ENCODE measurements at places on chromosomes 4 and X.
A peak's percentile ranks its signal among the peaks of the same experiment; 100 is the strongest.

- no peak for DNase-seq
These were observed 110.8 kb downstream of the SPRY1 start for GRCh38 chr4:123507376-123507775.

GRCh38 chrX:100413229-100413628, 3.2 kb upstream of the PCDH19 start:
- peak; percentile 16 for DNase-seq

- DNase-seq: no peak
These were observed 195.2 kb downstream of the KDR start for GRCh38 chr4:54930226-54930625.

GRCh38 chrX:56764153-56764974, 35.3 kb downstream of the NBDY start:
- peak; percentile 83 for DNase-seq

- no peak for DNase-seq
These were observed 510.1 kb upstream of the AADAT start for GRCh38 chr4:170599894-170600293.

- DNase-seq: no peak
These were observed 21.2 kb upstream of the PDK3 start for GRCh38 chrX:24443918-24444317.

- DNase-seq: no peak
These were observed 42.9 kb upstream of the CYP4V2 start for GRCh38 chr4:186148336-186148975.

- DNase-seq: peak; percentile 55
These were observed 18.8 kb downstream of the SPACA5 start for GRCh38 chrX:48025561-48025960.

GRCh38 chrX:50877310-50877709, 33.2 kb upstream of the BMP15 start:
- no peak for DNase-seq

GRCh38 chrX:50671661-50672060, 142.3 kb downstream of the SHROOM4 start:
- DNase-seq: no peak

- DNase-seq: no peak
These were observed 77.6 kb downstream of the RASL11B start for GRCh38 chr4:52939739-52940138.

- DNase-seq: no peak
These were observed 175.9 kb downstream of the SLC39A8 start for GRCh38 chr4:102169345-102169744.

DNA sequence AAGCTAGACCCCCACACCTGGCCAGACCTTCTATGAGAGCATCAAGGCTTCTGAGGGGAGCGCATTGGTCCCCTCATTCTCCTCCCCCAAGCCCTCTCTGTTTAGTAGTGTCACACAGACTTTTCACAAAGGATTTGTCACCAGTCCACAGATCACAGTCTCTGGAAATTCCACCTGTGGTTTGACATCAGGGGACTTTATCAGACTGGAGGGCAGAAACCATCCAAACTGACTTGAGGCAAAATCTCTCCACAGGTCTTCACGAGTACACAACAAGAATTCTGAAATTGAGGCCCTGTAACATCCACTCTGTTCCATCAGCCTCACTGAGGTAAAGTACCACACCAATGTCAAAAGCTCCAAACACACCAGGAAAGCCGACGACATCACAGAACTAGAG, 112.5 kb downstream of the SH3KBP1 start:
- DNase-seq: peak; percentile 46

DNA sequence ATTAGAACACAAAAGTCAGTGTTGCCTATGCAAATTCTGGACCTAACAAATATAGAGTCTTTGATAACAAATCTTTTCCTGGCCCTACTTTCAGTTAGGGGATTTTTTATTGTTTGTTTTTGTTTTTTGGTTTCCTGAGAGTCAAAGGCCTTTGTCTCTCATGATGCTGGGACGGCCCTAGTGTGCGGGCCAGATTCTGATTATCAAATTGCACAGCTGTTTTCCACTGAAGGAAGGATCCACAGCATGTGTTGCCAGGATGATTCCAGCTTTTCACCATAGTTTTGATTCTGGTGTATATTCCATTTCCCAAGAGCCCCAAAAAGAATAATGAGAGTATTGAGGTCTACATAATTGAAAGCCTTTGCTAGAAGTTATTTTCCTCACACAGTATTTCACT, 248.2 kb downstream of the CAMK2D start:
- no peak for DNase-seq

GRCh38 chr4:53557669-53558064, 33.6 kb downstream of the LNX1 start:
- DNase-seq: no peak

- DNase-seq: no peak
These were observed 422.8 kb upstream of the PABPC4L start for GRCh38 chr4:134624365-134624764.

DNA sequence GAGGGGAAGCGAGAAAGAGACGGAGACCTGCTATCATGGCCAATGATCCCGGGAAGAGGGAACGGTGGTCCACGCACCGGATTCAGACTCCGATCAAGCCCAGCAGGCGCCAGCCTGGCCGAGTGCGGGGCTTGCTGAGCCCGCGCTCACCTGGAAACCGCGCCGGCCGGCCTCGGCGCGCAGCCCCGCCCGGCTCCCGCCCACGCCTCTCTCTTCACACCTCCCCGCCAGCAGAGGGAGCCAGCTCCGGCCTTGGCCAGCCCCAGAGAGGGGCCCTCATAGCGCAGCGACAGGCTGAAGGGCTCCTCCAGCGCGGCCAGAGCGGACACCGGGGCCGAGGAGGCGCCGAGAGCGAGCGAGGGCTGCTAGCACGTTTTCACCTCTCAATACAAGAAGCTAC, 36.8 kb upstream of the SPANXN2 start:
- DNase-seq: no peak

DNA sequence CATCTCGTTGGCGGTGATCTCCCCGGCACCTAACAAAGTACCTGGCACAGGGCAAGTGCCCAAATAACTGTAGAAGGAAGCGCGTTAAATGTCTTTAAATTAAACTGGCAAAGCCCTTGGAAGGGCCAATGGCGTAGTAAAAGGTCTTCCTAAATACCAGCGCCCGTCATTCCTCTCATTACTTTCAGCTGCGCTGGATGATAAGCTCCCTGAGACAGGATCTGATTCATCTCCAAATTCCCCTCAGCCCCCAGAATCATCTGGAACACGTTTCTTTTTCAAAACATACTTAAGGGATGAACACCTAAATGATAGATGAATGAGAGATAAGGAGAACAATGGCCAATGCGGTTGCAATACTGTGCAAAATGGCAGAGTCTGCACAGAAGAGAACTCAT, 95.1 kb downstream of the AFAP1 start:
- DNase-seq: no peak

DNA sequence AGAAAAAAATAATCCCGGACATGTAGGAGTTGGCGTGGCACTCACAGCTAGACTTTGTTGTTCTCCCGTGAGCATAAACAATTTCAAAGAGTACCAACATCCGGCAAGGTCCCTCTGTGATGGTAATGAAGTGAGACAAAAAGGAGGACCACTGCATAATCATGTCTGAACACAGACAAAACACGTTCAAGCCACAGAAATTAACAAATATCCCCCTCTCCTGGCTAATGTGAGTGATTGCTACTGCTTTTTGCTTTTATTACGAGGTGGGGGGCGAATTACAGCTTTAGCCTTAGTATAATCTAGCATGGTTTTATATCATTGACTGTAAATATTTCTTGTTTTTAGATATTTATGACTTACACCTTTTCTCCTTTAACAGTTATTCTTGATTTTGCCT, 118.5 kb downstream of the PLS3 start:
- no peak for DNase-seq

DNA sequence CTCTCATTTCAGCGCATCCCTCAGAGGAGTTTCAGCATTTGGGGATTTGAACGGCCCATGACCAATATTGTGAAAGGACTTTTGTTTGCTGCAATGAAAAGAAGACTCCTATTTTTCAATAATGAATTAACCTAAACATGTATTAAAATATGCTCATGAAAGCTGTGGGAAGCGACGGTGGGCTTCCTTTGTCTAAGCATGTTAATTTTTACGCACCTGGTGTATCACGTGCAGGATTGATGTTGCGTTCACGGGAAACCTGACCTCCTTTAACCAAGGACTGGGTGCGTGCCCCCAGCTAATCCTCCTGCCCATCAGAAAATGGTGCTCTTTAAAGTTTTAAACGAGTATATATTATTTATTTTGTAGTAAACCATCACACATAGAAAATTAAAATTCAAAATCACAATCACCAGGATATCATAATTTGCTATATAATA, 590 bp upstream of the CCDC110 start:
- no peak for DNase-seq

GRCh38 chrX:46912603-46913491, 626 bp downstream of the JADE3 start:
- no peak for DNase-seq

- no peak for DNase-seq
These were observed 63.2 kb downstream of the QDPR start for GRCh38 chr4:17448689-17449088.

- no peak for DNase-seq
These were observed 107.8 kb upstream of the TMEM47 start for GRCh38 chrX:34764852-34765361.

GRCh38 chr4:154740462-154740861, 3.3 kb upstream of the LRAT start:
- DNase-seq: no peak

DNA sequence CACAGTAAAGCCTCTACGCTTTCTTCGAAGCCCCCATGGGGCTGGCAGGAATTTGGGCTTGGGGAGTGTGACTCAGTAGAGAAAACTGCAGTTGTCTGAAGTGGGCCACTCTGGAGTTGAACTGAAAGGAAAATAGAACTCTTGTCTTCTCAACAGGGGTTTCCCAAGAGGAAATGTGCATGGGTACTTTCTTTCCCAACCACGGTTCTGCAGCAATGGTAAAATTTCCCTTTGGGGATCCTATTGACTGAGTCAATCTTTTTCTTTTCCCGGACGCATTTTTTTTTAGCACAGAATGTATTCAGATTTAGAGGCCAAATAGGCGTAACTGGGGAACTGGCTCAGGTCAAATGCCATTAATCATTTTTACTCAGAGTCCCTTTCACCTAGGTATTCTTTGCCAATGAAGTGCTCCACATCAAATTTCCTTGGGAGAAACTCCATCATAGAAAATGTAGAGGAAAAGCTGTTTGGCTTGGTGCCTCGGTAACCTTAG, 269.3 kb downstream of the STIM2 start:
- no peak for DNase-seq

DNA sequence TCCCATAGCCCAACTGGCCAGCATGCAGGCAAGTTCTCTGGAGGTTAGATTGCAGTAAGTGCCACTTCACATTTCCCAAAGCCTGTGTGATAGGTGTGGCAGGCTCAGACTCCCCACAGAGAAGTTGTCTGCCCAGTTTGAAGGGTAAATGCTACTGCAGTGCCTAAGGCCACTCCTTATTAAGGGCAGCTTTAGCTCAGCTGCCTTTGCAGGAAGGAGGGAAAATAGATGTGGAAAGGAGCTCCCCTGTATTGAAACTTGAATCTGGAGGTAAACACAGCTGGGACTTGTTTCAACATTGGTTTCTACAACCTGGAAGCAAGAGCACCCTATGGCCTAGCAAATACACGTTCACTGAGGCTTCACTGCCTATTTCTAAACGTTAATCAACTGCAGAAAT, 22.4 kb downstream of the NEXMIF start:
- no peak for DNase-seq

DNA sequence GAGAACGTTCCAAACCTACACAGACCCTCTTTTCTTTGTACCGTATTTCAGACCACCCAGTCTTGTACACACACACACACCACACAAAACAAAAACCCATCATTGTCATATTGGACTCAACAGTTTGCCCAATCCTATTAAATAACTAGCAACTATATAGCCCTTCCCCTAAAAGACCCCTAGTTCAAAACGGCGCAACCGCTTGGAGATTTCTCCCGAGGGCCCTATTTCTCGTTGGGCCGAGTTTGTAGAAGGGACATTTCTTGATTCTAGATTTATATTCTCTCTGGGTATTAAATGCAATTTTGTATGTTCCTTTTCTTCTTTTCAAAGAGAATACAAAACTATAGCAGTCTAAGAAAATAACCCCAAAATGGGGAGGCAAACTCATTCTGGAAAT, 547 bp upstream of the PDGFRA start:
- DNase-seq: no peak

GRCh38 chrX:68365341-68365740, 68.0 kb downstream of the OPHN1 start:
- no peak for DNase-seq

GRCh38 chr4:123462007-123462406, 65.4 kb downstream of the SPRY1 start:
- no peak for DNase-seq

- no peak for DNase-seq
These were observed 5.4 kb upstream of the SORBS2 start for GRCh38 chr4:185817403-185817818.

GRCh38 chrX:11244636-11245035, 48.6 kb upstream of the AMELX start:
- no peak for DNase-seq

GRCh38 chrX:148185631-148186030, 204.5 kb downstream of the FMR1NB start:
- no peak for DNase-seq

- no peak for DNase-seq
These were observed 727.6 kb downstream of the TRAM1L1 start for GRCh38 chr4:116357758-116358157.

- DNase-seq: no peak
These were observed 220.4 kb upstream of the AGTR2 start for GRCh38 chrX:115949900-115950822.

- no peak for DNase-seq
These were observed 49.5 kb downstream of the CD99L2 start for GRCh38 chrX:150848914-150849365.

DNA sequence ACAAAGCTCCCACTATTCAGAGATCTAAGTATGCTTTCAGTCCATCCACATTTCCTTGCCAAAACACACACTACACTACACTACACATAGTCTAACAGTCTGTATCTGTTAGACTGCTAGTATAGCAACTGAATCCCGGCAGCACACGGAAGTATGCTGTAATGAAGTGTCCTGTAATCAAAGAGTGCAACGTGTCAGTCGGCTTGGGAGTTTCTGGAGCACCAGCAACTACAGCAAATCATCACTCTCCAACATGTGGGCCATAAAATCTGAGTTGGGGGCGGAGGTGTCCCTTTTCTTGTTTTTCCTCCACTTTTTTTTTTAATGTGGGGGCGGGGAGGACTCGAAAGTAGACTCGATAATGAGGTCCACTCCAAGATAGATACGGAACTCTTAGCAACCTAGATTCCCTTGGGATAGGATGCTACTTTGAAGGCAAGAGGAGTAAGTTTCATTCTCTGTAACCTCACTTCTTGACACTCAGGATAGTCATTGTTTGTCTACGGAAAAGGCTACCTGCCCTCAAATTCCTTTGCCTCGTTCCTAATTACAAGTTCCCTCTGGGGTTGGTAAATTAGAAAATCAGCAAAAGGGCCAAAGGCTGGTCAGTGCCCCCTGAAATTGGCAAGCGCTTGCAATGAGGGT, 722 bp downstream of the SLC10A7 start:
- DNase-seq: peak; percentile 28

DNA sequence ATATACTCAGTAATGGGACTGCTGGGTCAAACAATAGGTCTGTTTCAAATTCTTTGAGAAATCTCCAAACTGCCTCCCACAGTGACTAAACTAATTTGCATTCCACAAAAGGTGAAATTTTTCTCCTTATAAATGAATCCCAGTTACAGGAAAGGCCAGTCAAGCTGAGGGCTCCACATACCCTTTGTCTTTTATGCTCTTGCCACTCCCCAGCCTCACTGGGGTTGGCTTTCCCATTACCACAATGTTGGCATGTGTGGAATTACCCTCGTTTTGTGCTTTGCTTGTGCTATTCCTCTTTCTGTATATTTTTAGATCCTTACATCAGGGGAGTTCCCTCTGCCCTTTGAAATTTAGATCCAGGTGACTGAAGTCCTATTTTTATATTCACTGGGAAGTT, 220.2 kb upstream of the LCORL start:
- DNase-seq: no peak

All from CD4-positive, alpha-beta T cell treated with Interleukin-4 for 4 hours (primary cell).